ENCODE measurements at places on chromosomes 1 and 21.
A peak's percentile ranks its signal among the peaks of the same experiment; 100 is the strongest.

GRCh38 chr1:16207318-16208269, 4.9 kb downstream of the ARHGEF19 start:
- no peak for DNase-seq

- DNase-seq = no peak
Observed at GRCh38 chr1:3378411-3379208, 75.9 kb upstream of the ARHGEF16 start.

DNA sequence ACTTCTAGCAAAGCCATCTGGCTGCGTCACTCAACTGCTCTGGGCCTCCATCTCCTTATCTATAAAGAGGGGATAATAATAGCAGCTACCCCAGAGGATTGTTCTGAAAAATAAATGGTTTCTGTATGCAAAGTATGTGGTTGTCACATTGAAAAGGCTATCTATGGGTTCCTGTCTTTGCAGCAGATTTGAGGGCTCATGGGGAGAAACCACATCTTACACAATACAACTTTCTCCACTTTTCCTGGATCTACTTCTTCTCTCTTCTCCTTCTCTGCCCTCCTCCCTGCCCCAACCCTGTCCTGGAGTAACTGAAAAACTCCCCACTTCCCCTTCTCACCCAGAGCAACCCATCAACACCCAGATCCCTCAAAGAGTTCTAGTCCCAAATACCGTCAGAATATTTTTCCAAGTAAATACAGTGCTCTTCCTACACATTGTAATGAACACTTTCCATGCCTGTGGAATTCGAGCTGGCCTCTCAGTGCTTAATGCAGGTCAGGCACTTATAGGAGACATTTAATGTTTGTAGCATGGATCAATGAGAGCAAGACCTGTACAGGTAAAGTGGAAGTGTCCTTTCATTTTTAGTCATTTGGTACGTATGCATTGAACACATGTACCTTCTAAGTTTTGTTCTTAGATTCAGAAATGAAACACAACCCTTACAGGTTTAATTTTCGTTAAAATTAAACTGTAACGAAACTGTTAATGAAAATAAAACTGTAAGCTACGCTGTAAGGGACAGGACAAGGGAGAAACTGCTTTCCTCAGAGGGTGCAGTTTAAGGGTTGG, 131.9 kb downstream of the AK5 start:
- no peak for DNase-seq

DNA sequence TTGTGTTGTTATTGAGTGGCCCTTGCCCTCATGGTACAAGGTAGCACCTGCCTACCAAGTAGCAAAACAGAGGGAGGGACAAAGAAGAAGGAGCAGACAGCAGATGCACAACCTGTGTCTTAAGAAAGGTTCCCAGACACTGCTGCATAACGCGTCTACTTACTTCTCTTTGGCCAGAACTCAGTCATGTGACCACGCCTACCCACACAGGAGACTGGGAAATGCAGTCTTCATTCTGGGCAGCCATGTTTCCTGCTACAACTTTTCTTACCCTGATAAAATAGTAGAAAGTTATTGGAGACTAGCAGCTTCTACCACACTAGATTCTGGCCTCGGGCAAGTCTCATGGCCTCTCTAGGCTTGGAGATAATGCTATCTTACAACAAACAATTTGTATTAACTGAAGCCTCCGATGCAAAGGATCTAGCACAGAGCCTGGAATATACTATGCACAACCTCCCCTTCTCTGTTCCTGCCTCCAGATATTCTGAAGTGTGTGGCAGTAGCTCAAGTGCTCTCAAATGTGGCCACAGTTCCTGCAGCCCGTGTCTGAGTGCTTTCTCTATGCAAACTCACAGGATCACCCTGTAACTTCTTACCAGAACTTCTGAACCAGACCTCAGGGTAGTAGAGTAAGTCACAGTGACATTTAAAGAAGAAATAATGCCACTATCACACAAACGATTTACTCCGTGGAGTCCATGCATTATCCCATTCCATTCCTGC, 34.1 kb upstream of the BTG2 start:
- DNase-seq = peak; percentile 66

DNA sequence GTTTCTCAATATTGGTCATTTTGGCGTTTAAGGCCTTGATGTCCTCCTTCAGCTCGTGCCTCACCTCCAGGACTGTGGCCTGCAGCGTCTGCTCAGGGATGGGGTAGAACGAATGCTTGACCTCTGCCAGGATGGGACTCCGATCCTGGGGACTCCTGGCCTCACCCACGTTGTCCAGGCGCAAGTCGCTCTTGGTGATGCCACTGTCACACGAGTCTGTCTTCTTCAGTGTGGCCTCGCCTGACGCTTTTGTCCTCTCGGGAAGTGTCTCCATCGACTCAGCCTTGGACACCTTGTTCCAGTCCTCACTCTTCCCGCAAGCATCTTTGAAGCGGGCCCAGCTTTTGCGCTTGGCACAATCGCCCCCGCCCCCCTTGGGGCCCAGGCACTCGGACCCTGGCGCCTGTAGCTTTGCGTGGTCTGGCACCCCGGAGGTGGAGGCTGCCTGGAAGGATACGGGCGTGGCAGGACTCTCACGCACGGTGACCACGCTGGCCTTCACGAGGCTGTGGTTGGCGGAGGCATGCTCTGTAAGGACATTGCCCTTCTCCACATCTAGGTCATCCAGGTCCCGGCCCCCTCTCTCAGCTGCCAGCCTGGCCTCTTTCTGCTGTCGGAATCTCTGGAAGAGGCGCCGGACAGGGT, 354.8 kb downstream of the HHAT start:
- DNase-seq = no peak

DNA sequence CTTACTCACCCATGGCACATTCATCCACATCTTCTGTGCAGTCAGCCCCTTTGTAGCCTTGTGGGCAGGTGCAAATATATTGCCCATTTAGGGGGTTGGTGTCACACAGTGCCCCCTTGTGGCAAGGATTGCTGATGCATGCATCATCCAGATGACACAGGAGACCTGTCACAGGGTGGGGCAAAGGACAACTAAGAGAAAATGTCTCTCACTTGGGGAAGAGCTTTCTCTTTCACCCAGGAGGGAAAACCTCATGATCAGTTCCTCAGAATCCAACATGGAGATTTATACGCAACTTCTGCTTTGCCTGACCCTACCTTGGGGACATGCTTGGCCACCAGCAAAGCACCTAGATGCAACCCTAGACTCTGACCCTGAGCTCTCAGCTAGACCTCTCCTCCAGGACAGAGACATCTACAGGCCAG, 71.8 kb upstream of the ADAM30 start:
- DNase-seq = peak; percentile 85

DNA sequence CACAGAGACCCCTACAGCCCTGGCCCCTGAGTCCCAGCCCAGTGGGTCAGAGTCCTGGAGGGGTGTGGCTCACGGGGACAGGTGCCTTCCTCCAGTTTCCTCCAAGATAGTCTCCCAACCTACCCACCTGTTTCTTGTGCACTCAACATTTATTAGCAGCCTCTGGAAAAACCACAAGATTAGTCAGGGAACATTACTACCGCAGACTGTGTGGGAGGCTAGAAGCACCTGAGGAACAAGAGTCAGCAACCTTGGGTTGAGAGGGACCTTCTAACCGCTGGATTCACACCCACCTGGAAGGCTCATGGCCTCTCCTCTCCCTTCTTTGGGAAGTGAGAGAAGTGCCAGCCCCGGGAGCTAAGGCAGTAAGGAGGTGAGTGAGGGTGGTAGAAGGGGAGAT, 22.5 kb upstream of the IKBKE start:
- no peak for DNase-seq

- DNase-seq = no peak
Observed at GRCh38 chr1:226659136-226659535, 79.9 kb downstream of the ITPKB start.

DNA sequence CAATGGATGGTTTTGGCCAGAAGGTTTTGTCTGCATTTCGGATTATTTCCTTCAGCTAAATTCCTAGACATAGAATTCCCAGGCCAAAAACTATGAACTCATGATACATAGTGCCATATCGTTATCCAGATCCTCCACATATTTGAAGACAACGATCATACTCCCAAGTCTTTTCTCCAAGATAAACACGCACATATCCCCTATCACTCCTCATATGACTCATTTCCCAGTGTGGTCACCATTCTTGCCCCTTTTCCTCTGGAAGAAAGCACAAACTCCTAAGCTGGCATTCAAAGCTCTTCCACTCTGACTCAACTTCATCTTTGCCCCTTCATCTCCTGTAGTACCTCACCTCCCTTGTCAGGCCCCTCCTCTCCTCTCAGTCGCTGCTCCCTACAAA, 277.6 kb downstream of the PLPP3 start:
- DNase-seq = no peak

GRCh38 chr21:36425286-36425685, 40.1 kb downstream of the CHAF1B start:
- no peak for DNase-seq

- no peak for DNase-seq
Observed at GRCh38 chr1:14773396-14774025, 175.0 kb downstream of the KAZN start.

DNA sequence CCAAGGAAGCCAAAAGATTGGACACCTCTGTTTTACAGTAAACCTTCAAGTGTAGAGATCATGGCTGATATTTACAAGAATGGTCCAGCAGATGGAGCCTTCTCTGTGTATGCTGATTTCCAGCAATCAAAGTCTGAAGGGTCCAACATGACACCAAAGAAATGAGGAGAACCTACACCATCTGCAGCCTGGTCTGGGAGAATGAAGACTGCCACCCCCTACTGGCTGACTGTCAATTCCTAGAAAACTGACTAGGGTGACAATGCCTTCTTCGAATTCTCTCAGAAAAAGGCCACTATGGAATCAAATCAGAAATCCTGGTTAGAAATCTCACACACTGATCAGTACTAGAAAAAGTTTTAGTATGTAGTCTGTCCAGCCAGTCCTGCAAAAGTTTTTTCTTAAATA, 83.3 kb downstream of the CDC42BPA start:
- DNase-seq = no peak

GRCh38 chr1:157113631-157114030, 14.0 kb upstream of the ETV3L start:
- no peak for DNase-seq

DNA sequence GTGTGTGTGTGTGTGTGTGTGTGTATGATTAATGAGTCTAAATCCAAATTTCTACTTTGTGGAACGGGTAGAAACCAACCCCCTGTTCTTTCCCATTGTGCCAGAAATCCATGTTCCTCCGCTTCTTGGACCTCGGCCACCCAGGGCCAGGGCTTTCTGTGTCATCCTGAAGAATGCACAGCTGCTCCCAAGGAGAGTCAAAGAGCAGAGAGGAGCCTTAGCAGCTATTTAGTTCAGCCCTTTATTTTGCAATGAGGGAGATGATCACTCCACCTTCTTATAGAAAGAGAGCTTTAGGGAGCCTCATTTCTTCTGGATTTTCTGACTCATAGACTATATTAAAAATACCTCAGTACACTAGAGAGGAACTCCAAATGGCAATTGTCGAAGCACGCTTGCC, 489.3 kb upstream of the VAMP3 start:
- DNase-seq = no peak

GRCh38 chr1:118621839-118622238, 366.3 kb downstream of the TBX15 start:
- no peak for DNase-seq

DNA sequence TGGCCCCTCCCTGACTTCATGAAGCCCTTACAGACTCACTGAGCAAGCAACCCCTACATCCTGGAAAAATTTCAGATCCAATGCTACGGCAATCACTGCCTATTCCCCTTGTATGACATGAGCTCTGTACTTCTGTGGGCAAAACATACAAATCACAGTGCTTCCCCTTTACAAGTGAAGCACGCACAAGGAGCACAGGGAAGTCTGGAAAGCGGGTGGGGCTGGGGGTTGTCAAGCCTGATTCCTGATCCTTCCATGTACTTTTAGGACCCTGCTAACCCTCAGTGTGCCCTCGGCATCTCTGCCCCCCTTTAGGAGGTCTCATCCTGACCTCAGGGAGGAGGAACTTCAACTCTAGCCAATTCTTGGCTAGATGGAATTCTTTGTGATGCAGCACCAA, 405.7 kb upstream of the POU3F1 start:
- no peak for DNase-seq

- no peak for DNase-seq
Observed at GRCh38 chr1:97451046-97451826, 469.6 kb downstream of the DPYD start.

DNA sequence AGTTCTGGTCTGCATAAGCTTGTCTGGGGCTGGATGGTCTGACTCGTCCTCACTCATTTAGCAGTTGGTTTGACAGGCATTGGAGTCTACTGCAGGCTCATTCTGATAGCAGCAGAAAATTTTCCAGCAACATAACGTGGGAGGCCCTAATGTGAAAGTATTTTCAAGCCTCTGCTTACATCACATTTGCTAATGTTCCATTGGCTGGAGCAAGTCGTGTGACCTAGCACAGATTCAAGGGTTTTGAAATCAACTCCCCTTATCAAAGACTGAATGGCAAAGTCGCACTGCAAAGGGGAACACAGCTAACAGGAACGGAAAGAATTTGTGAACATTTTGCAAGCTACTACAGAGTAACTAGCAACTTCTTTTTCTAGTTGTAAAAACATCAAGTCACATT, 2.3 kb upstream of the USH2A start:
- no peak for DNase-seq

GRCh38 chr1:183289051-183289496, 103.0 kb downstream of the LAMC2 start:
- no peak for DNase-seq

GRCh38 chr1:11331945-11332546, 59.0 kb downstream of the UBIAD1 start:
- no peak for DNase-seq

DNA sequence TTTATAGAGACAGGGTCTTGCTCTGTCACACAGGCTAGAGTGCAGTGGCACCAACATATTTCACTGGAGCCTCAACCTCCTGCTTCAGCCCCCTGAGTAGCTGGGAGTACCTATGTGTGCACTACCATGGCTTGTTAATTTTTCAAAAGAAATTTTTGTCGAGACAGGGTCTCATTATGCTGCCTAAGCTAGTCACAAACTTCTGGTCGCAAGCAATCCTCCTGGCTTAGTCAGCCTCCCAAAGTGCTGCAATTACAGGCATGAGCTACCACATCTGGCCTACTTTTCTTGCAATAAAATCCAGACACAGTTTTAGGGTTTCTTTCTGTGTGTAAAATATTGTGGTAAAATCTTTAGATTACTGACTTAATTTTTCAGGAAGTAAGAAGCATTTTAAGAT, 27.9 kb upstream of the NTPCR start:
- no peak for DNase-seq

DNA sequence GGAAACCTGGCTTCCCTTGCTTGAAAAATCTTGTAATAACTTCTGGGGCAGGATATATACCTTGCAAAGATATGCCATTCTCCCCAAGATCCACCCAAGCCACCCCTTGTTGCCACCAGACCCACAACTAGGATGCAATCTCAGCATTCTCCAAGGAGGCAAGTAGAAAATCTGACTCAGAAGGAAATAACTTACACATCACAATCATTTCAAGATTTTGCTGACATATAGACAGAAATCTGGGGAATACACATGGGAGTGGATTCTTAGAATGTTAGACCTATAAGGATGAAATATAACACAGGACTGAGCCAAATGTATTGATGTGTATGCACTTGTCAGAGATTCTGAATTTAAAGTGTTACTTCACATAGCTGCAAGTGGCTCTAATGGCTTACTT, 14.8 kb upstream of the ZDHHC18 start:
- DNase-seq = no peak

All from activated T-cell treated with anti-CD3 and anti-CD28 coated beads, Interleukin-2, amount 50 U/mL, for 24 hours (primary cell).